ENCODE measurements at places on chromosomes 13 and 19.

GRCh38 chr13:26508885-26509284, 48.6 kb upstream of the WASF3 start:
- no peak for DNase-seq

- DNase-seq: no peak
Measured at GRCh38 chr13:27628081-27628480, 6.4 kb downstream of the POLR1D start.

DNA sequence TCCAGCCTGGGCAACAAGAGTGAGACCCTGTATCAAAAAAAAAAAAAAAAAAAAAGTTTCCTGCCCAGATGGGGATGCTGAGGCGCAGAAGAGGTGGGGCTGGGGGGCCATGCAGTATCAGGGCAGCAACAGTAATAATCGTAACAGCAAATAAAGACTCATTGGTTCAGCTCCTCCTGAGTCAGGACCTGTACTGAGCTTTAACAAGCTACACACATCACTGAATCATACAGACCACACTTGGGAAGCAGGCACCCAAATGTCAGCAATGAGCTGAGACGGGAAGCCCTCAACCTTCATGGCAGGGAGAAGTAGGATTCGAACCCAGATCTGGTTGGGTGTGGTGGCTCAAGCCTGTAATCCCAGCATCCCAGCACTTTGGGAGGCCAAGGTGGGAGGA, 10.6 kb upstream of the DPF1 start:
- DNase-seq: no peak

DNA sequence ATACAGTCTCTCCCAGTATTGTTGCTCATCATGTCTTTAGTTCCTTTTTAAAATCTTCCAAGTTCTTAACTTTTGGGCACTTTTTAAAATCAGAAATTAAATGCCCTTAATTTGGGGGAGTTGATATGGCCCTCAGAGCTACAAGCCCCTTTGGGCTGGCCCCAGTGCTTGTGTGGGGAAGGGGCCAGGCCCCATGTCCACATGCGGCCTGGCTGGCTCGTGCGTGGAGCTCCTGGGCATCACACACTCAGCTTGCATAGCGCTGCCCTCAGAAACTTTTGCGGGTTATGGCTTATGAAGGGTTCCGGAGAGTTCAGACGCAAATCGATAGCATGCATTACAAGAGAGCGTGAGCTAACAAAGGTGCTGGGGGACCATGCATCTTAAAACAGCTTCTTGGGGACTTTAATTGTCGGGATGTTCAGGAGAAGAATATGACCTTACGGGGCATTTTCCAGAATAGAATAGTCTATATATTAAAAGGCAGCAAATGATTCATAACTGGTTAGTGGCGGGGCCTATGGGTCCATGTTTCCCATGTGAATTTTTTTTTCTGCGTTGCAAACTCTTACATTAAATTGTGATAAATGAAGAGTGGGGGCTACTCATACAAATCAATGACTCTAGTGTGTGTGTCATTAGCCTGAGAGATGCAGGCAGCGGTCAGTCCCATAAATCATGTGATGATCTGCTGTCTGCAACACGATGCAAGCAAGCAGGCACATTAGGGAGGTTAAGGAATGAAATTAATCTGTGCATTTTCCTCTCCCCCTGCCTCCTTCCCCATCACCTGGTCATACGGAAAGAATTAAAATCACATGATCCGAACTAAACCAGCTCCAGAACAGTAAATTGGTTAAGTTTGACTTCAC, 185.8 kb upstream of the TSHZ3 start:
- DNase-seq: no peak

- DNase-seq: no peak
Measured at GRCh38 chr19:42443944-42444398, 1.2 kb upstream of the CXCL17 start.

GRCh38 chr13:86282442-86282841, 483.2 kb upstream of the SLITRK6 start:
- no peak for DNase-seq
